ENCODE measurements at places on chromosomes 1 and 21.

DNA sequence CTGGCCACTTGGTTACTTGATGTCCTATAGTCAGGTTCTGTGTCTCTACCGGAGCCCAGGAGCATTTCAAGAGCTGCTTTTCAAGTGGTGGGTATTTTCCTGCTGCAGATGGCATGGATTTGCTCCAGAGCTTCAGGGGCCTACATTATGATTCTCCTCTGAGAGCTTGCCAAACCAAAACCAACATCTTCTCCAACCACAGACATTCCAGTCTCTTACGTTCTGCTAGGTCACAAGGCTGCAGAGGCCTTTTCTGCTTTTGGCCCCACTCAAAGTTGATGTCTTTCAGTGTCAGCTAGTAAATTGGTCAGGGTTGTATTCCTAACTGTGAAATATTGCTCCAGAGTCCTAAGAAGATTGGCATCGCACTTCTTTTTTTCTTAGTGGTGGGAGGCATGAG is 14.7 kb upstream of the AQP10 start:
- DNase-seq: no peak

DNA sequence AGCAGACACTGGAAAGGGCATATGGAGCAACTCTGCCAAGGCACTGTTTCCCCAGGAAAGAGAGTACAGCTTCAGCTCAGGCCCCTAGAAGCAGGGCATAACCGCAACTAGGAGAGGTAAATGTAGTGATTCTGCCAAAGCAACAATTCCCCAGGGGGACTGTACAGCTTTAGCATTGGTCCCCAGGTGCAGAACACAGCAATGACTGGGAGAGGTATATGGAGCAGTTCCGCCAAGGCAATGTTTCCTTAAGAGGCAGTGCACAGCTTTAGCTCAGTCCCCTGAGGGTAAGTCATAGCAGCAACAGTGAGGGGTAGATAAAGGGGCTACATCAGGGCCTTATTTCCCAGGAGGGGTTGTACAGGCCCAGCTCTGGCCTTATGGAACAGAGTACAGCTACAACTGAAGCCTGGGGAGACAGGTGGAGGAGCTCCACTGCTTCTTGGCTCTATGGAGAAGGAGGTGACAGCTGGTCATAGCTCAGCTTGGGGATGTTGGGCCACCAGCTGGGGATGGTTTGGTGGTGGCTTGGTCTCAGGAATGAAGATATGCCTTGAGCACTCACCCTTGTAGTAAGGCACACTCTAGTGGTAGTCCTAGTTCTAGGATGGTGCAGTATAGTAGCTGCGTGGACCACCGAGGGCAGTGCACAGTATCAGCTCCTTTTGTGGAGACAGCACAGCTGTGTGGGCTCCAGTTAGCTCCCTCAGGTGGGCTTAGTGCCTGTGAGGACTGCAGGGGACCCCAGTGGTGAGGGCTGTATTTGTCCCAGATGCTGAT is 582.7 kb downstream of the PTPRC start:
- no peak for DNase-seq

- no peak for DNase-seq
Measured at GRCh38 chr1:93000751-93001175, 39.5 kb upstream of the DIPK1A start.

DNA sequence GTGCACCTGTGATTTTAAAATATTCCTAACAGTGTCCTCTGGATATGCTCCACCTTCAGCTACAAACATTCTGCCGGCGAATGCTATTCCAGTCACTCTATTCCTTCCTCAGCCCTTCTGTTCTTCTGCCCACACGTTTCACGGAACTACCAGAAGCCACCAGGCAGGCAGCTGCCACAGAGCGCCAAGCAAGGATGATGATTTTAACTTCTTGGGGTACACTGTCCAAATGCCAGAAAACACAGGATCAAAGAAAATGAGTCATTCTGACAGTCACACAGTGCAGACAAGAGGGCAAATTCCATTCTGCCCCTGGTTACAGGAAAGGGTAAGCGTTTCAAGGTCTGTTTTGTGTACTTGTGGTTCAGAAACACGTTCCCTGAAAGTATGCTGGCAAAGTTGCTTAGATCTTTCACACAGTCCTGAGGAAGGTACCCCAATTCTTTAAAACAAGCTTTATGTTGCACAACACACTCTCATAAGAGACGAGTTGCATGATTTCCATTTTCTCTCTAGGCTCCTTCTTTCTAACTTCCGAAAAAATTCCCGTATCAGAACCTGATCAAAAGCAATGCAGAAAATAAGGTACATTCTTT is 508.3 kb upstream of the PKN2 start:
- DNase-seq: no peak

Data from stimulated activated CD8-positive, alpha-beta memory T cell treated with anti-CD3 and anti-CD28 coated beads, Interleukin-12 subunit alpha, Interleukin-12 subunit beta, amount 100 ng/mL, for 1 hour (primary cell).